ENCODE measurements at places on chromosomes 6 and 20. TPM values are rescaled to one million over a fixed set of nuclear protein-coding genes. Genes with fewer than 3 reads are reported as not detected.

Gene ZNF311
- total RNA-seq: 5.5 TPM

Gene NELFCD
- 52.6 TPM for total RNA-seq

Gene OPN5
- total RNA-seq: not detected

Gene BNIP5
- total RNA-seq: not detected

Gene TREML2
- 0.09 TPM for total RNA-seq

Gene TRIM15
- not detected for total RNA-seq

Gene ZNF165
- total RNA-seq: 1.4 TPM

DNA sequence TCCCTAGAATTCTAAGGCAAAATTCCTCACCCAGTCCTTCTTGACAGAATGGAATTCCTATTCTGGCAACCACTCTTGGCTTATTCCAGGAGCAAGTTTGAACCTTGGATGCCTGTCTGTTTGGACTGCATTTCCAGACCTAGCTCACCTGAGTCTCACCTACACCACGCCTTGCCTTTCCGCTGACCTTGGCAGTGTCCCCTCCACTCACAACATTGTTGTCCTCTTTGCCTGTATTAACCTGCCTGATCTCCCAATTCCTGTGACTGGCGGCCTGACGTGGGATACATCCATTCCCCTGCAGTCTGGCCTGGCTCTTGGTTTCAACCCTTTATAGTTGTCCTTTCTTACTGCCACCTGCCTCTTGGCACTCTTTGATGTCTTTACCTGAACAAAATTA lies 281.4 kb upstream of the SOX4 start:
- no peak for DNase-seq

DNA sequence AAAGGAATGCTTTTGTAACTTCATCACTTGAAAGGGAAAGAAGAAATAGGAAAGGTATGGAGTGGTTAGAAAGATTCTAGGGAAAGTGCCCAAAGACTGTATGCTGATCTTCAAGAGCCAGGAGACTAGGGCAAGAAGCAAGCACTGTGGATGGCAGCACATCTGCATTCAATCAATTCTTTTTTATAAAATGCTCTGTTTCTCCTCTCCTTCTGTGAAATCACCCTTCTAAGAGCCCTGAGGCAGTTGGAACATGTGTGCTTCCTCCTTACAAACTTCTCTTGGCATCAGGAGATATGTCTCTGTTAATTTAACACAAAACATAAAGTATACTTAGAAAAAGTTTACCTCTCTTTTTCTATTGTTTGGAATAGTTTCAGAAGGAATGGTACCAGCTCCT lies 1162.2 kb upstream of the GJE1 start:
- DNase-seq: no peak

DNA sequence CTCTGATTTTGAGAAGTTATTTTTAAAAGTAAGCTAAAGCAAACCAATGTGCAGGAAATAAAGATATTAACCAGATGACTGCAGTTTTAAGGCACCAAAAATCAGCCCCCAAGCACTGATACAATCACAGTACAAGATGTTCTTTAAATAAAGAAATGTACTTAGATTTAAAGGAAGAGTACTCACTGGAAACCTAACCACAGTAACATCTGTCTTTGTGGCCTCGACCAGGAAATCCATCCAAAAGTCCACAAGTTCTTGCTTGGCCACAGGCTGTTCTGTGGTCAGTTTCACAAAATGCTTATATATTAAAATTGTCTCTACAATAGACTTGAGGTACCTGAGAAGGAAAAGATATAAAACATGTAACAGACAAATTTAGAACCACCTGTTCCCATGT lies 105.9 kb upstream of the MAP7 start:
- no peak for DNase-seq

DNA sequence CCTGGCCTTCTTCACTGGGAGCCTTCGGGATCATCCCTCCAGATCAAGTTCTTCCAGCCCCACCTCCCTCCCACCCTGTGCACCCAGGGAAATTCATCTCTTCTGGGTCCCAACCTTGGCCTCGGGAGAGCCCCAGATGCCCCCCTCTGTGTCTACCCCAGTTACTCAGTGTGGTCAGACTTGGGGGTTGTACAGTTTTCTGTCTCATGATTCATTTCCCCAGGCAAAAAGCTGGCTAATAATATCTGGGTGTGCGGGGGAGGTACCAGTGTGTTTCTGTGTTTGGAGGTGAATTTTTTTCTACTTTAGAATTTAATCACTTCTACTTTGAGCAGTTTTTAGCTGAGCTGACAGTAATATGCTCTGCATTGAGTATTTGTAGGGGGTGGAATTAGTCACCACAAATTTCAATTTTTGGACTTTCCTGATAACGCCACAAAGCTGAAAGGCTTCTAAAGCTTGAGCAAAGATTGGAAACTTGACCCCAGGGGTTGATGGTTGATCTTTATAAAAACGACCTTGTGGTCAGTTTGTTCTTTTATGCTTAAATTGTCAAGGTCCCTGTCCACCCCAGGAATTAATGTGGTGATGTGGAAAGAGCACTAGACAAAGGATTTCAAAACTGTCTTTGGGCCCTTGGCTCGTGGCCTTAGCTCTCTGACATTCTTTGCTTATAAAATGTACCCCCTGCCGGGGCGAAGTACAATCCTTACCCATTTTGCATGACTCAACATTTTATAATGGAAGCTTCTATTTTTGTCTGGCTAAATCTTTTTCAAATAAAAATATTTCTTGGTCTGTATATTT lies 284.7 kb upstream of the TAB2 start:
- DNase-seq: no peak

DNA sequence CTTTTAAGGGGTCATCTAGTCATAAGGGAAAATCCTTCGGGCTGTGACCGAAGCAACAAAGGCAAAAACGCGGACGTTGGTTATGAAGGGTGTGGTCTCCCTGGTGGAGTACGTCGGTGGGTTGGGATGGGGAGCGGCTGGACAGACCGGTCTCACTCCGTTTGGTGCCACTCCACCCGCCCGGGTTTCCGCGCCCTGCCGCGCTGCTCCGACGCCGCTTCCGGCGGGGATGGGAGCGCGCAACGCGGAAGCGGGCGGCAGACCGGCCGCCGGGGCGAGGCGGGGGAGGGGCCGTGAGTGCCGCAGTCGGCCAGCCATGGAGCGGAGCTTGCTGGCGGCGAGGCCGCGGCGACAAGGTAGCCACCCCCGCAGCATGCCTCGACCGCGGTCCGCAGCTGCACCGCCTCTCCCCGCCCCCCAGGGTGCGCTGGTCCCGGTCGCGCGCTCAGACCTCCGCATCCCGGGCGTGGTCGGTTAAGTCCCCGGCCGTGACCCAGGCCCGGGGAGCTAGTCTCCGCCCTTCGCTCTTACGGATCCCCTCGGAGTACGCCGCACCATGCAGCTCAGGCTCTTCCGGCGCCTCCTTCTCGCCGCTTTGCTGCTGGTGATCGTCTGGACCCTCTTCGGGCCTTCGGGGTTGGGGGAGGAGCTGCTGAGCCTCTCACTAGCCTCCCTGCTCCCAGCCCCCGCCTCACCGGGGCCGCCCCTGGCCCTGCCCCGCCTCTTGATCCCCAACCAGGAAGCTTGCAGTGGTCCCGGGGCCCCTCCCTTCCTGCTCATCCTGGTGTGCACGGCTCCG lies at the start of gene B3GALT4:
Gene B3GALT4 (plus strand): TSS at position 260 of the 799 bp plus-strand sequence. CDS start 297 bp downstream, at position 557.
- peak; percentile 78 for DNase-seq

DNA sequence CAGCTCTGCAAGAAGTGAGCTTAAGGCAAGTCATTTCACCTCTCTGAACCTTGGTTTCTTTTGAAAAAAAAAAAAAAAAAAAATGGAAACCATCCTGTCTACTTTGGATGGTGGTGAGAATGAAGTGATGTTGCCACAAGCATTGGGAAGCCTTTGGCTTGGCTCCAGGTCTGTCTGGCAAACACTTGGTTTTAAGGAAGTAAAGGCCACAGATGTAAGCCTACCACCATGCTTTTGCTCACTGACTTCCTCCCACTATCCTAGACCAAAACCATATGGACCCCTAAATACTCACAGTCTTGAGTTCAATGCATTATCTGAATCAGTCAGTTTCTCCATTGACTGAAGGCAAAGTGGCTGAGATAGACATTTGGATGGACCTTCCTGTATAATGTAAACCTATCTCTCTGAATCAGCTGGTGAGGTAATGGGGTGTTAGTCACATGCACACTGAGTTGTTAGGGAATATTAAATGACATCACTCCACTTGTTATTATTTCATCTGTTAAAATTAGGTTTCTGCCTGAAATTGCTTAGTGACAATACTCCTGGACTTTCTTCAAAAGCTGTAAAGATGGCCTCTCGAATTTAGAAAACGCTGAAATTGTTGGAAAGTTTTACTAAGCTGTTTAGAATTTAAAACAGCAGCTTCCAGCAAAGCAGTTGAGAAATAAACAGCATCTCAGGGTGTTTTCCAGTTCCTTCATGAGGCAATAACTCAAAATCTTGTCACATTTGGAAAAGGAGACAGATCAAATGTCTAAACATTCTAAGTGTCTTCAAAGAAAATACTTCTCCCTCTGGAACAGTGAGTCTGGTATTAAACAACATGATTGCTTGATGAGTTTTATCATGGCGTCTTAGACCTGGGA lies 833.5 kb downstream of the DHX35 start:
- DNase-seq: no peak

- no peak for DNase-seq
These were observed 1.9 kb downstream of the TGM2 start for GRCh38 chr20:38162878-38163875.

DNA sequence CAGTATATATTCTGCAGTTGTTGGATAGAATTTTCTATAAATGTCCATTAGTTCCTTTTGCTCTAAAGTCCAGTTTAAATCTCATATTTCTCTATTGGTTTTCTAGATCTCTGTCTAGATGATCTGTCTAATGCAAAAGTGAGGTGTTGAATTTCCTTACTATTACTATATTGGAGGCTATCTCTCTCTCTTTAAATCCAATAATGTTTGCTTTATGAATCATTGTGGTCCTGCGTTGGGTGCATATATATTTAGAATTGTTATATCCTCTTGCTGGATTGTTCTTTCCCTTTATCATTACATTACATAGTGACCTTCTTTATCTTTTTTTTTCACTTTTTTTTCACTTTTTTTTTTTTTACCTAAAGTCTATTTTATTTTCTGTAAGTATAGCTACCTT lies 208.5 kb upstream of the ASCC3 start:
- no peak for DNase-seq

GRCh38 chr20:49624317-49624716 lies 56.4 kb upstream of the PTGIS start:
- no peak for DNase-seq

DNA sequence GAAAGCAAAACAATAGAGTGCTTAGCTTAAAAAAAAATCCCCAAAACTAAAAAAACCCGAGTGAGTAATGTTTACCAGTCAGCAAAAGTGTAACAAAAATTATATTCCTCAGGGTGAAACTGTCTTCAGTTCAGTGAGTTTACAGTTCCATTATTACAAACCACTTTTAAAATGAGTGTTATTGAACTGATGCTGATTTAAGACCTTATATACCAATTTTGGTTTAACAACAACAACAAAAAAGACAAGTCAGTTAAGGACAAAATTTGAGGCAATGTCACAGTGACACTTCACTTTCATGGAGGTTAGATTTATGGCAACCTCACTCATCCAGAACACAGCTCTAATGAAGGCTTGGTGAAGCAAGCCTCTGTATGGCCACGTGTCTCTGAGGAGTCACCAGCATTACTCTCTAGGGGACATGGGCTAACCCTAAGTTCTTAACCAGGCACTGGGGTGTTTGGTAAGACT lies 630.8 kb downstream of the PHF3 start:
- DNase-seq: no peak

DNA sequence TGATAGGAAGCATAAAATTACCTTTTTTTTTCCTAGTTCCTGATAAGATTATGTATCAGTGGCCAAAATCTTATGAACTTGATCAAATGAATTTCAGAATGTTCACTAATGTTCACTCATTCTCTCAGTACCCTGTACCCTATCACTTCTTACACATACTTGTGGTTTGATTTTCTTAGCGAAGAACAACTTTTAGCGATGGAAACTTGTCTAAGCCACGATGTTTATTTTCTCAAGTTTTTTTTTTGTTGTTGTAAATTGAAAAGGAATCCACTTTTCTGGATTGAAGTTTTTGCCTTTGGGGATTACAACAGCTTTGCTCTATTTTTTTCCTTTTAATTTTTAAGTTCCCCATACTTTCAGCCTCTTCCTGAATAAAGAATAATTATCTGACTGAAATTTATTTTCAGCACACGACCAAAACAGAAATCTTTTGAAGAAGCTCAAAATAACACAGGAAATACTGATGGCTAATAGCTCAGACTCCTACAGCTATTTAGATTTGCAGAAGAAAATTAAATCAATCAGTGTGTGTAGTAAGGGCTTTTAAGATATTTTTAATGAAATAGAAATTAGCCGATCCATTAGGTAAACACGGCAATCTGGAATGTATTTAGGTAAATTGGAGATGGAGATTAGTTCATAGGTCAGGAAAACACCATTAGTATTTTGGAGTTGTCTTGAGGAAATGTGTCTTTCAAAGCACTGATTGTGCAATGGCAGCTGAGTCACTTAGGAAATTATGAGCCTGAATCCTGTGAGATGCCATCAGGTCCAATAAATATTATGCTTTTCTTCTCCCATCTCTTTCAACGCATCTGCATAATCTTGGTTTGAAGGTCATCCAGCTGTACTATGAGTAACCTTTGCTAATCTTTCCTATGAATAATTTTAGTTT lies 217.5 kb downstream of the GJA1 start:
- DNase-seq: no peak

GRCh38 chr20:38673725-38674091 lies 50.6 kb upstream of the SLC32A1 start:
- DNase-seq: no peak

DNA sequence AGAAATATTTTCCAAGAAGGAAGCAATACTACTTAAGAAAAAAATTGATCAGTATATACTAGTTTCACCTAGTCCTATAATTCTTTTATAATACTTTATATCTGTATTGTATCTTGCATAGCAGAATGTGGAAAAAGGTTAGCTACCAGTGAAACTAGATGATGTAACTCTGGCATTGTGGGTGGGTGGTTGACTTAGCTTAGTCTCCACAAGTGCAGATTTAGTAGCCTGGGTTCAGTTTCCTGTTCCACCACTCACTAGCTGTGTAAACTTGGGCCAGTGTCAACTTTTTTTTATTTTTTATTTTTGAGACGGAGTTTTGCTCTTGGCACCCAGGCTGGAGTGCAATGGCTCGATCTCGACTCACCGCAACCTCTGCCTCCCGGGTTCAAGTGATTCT lies 2.0 kb downstream of the MUC21 start:
- no peak for DNase-seq
